Urothelium cell line (cell line): ENCODE measurements at places on chromosomes 5 and 9.

DNA sequence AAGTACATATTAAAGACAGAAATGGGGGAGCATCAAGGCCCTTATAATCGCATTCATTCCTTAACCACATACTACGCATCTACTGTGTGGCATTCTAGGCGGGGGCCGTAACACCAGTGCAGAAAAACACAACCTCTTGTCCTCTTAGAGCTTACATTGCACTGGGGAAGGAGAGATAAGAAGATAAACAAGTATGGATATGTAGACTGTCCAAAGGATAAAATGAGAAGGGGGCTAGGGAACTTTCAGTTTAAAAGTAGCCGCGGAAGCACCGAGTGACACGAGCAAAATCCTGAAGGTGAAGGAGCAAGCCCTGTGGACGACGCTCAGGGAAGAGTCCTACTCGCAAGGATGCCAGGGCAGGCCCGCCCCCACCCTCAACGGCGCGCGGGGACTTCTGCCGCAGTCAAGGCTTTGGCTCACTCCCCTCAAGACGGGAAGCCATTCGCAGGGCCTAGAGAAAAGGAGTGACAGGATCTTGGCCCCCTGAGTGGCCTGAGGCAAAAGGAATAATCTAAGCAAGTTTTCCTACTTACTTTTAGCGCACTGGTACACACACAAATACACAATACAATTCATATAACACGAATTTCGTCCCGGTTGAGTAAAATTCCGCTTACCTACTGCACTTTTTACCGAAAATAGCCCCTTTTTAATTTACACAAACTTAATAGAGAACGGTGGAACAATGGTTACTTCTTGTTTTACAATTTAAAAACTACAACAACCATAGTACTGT, 1.3 kb upstream of the NIPBL start:
- peak; percentile 53 for DNase-seq

GRCh38 chr9:118554987-118555386, 814.2 kb downstream of the BRINP1 start:
- no peak for DNase-seq

- DNase-seq = no peak
Observed at GRCh38 chr9:37812773-37813379, 12.3 kb downstream of the DCAF10 start.

DNA sequence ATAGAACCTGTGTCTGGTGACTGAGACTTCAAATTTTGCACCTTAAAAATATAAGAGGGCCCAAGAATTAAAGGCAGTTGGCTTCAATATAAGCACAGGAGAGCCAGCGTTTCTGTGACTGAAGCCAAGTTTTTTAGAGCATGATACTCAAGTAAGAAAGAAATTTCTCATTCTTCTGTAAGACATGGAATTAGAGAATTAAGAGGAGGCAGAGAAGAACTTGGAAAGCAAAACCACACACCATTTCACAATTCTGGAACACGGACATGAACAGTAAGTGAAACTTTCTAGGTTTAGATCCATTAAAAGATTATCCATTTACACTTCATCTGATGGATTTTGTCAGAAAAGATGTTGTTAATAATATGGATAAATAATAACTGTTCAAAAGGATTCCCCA, 8.9 kb upstream of the AGXT2 start:
- no peak for DNase-seq

- DNase-seq = no peak
Observed at GRCh38 chr9:75880618-75881017, 9.9 kb upstream of the PCSK5 start.

- no peak for DNase-seq
Observed at GRCh38 chr5:1016036-1016435, 7.4 kb downstream of the NKD2 start.

GRCh38 chr9:22084336-22085035, 75.4 kb upstream of the CDKN2B start:
- peak; percentile 53 for DNase-seq

DNA sequence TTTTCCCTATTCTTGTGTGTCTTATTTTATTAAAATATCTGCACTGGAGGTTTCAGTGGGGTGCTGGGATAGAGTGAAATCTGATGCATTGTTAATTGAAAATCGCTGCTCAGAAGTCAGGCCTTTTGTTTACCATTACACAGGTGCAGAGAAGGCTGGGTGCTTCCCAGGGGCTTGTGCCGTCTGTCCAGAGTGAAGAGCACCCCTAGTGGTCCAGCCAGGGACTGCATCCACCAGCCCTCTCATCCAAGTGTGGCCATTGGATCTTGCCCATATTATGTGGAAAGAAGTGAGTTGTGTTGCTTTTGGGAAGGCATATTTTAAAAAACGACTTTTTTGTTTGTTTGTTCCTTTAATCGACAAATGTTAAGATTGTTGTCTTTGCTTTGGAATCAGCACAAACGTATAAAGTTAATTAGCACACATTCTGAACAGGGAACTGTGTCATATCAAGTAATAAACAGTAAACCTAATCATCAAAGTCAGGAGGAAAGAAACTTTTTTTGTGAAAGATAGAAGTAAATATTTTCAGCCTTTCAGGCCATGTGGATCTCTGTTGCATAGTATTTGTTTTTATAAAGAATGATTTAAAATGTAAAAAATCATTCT, 315.6 kb downstream of the MTRR start:
- DNase-seq = peak; percentile 44

DNA sequence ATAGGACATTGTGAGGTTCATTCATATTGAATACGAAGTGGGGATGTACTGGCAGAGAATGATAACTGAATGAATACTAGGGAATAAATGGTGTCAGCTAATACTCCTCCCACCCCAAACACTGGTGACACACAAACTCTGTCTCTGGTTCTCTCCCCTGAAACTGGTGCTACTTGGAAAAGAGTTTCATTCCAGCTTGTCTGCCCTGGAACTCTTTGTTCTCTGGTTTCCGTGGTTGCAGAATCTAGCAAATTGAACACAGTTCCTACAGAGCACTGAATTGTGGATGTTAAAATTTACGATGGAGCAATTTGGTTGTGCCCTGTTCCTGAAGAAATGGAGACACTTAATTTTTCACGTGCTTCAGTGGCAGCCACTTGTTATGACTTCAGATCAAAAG, 181.7 kb downstream of the KCTD16 start:
- no peak for DNase-seq

DNA sequence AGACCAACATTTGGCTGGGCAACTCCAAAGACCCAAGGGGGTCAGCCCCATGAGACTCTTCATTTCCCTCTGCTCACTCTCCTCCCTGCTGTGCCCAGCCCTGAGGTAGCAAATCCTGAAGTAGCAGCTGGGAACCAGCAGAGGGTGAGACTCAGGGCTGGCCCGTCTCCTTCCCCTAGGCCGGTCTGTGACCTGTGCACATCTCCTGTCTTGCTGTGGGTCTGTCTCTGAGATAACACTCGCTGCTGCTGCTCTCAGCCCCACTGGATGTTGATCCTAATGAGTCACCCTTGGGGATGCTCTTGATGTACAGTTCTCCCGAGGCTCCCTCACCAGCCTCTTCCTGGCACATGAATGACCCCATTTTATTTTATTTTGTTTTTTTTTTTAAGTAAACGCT, 7.3 kb upstream of the OR2V1 start:
- no peak for DNase-seq

DNA sequence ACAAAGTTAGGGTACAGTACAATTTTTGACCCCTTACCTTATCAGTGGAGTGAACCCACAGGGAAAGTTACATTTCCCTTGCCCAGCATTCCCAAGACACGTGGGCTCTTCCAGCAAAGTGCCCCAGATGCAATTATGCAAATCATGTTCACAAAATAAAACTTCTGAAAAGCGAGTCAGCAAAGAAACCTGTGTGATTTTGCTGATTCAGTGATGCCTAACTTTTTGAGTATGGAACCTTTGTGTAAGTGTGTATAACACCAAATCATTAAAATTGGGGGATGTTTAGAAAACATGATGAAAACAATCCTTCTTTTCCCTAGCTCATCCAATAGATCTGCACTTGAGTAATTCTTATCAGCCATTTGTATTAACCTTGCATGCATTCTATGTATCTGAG, 52.6 kb downstream of the SH3RF2 start:
- DNase-seq = no peak

DNA sequence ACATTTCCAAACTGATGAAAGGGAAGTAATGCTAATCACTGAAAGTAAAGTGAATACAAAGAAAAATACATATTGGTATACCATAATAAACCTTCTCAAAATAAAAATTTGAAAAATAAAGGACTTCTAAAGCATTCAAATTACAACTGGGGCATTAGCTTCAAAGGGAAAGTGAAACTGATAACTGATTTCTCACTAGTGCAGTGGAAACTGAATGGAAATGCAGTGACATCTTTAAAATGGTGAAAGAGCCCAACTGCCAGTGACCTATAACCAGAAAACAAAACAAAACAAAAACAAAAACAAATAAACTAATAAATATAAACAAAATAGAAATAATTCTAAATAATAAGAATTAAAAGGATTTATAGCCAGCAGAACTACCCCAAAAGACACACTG, 297.5 kb upstream of the GRIN3A start:
- no peak for DNase-seq
